ENCODE measurements at places on chromosomes 6 and 20. TPM values are rescaled to one million over a fixed set of nuclear protein-coding genes. Genes with fewer than 3 reads are reported as not detected.

The GSTA2 gene
- polyA plus RNA-seq = 0.15 TPM

The PLG gene
- polyA plus RNA-seq = 2.2 TPM

The HSPA12B gene
- polyA plus RNA-seq = 13.0 TPM

The MROH8 gene
- 6.9 TPM for polyA plus RNA-seq

The PRL gene
- polyA plus RNA-seq = not detected

The COL20A1 gene
- 0.65 TPM for polyA plus RNA-seq

DNA sequence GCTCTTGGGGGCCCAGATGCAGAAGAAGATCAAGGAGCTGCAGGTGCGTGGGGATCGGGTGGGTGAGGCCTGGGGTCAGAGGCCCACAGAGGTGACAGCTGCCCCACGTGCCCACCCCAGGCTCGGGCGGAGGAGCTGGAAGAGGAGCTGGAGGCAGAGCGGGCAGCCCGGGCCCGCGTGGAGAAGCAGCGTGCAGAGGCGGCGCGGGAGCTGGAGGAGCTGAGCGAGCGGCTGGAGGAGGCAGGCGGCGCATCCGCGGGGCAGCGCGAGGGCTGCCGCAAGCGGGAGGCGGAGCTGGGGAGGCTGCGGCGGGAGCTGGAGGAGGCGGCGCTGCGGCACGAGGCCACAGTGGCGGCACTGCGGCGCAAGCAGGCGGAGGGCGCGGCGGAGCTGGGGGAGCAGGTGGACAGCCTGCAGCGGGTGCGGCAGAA is 41.5 kb downstream of the MYH7B start:
- no peak for DNase-seq

DNA sequence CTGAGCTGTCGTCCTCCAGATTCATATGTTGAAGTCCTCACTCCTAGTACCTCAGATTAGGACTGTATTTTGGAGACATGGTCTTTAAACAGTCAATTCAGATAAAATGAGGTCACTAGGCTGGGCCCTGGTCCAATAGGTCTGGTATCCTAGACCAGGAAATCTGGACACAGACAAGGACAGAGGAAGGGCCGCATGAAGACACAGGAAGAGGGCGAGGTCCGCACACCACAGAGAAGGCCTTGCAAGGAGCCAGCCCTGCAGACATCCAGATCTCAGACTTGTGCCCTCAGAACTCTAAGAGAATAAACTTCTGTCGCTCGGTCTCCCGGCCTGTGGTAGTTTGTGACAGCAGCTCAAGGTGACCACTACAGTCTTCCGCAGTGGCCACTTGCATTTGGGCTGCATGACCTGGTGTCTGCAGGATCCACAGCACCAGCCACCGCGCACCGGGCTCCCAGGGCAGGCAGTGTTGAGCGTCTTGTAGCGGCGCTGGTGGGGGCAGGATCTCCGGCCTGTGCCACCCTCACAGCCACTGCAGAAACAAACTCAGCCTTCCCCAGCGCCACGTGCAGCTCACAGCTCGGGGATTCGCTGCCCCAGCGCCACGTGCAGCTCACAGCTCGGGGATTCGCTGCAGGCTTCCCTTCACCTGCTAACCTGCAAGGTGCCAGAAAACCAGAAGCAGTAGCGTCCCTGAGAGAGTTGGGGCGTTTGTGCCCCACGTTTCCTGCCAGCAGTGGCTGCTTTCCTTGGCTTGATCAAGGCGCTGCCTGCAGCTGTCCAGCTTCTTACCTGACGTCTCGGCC is 6.0 kb upstream of the RBM38 start:
- no peak for DNase-seq

DNA sequence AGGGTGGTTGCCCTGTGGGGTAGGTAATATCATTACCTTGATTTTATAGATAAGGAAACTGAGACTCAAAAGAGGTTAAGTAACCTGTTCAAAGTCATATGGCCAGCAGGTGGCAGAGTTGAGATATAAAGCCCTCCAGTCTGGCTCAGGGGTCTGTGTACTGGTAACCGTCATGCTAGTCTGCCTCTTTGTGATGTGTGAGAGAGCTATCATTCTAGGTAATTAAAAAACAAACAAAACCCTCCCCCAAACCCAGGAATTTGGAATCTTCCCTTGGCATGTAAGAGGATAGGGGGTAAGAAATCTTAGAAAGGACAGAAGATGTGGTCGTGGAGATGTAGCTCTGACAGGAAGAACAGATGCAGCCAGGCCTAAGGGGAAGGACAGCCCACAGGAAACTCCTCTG is 206.0 kb downstream of the CDC5L start:
- DNase-seq = no peak

- no peak for DNase-seq
Measured at GRCh38 chr6:54681267-54681666, 165.3 kb upstream of the FAM83B start.

- no peak for DNase-seq
Measured at GRCh38 chr20:1933465-1933870, 38.3 kb downstream of the SIRPA start.

DNA sequence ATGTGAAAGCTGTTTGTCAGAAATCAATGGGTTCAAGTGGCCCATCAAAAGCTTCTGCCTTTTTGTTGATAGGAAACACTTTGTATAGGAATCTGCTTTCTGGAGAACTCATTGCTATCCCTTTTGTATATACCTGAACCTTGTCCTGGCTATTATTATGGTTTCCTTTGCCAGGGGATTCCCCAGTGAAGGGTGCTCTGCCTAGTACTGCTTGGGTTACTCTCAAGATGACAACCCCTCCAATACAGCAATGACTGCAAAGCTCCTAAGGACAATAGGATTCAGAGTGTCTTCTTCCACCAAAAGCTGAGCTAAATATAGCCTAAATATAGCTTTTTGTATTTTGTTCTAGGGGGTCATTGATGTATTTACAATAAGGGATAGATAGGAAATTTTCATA is 54.0 kb upstream of the PTPRK start:
- no peak for DNase-seq

- no peak for DNase-seq
Measured at GRCh38 chr20:61850457-61850856, 215.2 kb downstream of the TAF4 start.

- DNase-seq = no peak
Measured at GRCh38 chr6:65964261-65964660, 257.2 kb upstream of the EYS start.

DNA sequence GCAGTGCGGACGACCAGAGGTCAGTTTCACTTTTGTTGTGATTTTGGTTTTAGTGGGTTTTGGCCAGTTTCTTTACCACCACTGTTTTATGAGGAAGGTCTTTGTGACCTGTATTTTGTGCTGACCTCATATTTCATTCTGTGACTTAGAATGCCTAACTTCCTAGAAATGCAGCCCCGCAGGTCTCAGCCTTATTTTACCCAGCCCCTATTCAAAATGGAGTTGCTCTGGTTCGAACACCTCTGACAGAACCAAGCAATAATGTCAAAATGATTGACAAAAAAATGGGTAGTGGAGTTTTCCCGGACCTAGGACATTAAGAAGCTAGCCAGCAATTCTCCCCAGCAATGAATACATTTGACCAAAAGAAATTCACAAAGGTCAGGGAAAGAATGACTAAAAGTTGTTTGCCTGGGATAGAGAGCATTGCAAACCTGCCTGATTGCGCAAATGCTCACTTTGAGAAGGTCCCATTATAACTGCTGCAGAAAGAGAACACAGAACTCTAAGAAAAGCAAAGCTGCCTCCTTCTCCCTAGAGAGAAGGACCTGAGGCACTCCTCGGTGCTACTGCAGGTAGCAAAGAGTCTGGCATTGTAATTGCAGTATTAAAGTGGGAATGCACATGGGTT is 288.8 kb downstream of the ADGB start:
- DNase-seq = no peak

- no peak for DNase-seq
Measured at GRCh38 chr6:1987640-1988039, 257.8 kb downstream of the GMDS start.

- DNase-seq = peak; percentile 48
Measured at GRCh38 chr20:13009682-13010406, 1.1 kb downstream of the SPTLC3 start.

GRCh38 chr6:123888771-123889513 is 85.3 kb downstream of the NKAIN2 start:
- DNase-seq = no peak

- no peak for DNase-seq
Measured at GRCh38 chr6:25612666-25613065, 39.3 kb upstream of the SCGN start.

- DNase-seq = peak; percentile 55
Measured at GRCh38 chr20:22684072-22684762, 99.8 kb upstream of the FOXA2 start.

- DNase-seq = no peak
Measured at GRCh38 chr6:56699066-56699654, 56.5 kb upstream of the DST start.

DNA sequence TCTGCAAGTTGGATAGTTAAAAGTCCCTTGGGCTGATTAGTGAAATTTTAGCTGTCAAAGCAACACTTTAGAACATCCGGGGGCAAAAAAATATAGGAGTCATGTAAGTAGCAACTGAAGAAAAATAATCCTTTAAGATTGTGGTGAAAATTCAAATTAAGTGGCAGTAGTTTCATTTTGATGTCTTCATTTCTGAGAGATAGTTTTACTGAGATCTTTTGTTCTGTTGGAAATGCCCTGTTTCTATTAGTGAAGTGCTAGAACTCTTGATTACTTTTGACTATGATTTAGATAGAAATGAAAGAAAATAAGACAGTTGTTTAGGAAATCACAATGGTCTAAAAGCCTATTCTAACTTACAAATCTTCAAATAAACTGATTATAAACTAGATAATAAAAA is 587.3 kb upstream of the MMS22L start:
- no peak for DNase-seq

GRCh38 chr6:129110690-129111343 is 227.9 kb downstream of the LAMA2 start:
- DNase-seq = no peak

GRCh38 chr6:83062225-83062624 is 3.4 kb downstream of the UBE3D start:
- DNase-seq = no peak

- DNase-seq = peak; percentile 29
Measured at GRCh38 chr6:146028252-146028795, 538 bp upstream of the GRM1 start.

- DNase-seq = no peak
Measured at GRCh38 chr20:13017883-13018535, 9.2 kb downstream of the SPTLC3 start.

GRCh38 chr20:11173916-11174315 is 500.1 kb upstream of the JAG1 start:
- no peak for DNase-seq

DNA sequence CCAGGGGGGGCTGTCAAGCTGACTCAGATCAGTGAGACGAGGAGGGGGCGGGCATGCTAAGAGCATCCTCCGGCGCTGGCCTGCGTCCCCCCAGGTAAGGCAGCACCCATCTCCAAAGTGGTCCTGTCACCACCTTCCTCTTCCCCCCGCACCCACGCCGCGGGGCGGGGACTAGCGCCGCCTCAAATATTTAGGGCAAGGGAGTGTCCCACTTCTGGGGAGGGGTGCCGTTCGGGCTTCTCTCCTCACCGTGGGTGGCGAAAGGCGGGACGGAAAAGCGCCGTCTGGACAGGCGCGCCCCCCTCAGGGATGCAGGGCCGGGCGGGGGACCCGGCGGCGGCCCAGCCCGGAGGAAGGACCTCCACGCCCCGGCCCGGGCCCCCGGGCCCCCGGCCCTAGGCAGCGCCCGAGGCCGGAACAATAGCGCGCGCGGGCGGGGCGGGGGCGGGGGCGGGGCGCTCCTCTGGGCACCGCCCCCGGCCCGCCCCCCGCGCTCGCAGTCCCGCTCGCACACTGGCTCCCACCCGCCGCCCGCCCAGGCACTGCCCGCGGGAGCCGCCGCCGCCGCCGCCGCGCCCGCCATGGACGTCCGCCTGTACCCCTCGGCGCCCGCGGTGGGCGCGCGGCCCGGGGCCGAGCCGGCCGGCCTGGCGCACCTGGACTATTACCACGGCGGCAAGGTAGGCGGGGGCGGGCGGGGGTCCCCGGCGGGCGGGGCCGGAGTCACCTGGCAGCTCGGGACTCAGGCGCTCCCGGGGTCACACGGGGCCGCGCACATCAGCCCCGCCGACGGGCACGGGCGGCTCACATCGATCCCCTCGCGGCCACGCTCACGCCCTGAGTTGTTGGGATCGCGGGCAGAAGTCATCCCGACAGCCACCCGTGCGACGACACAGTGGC is at the start of gene TOX2:
TOX2 (plus strand) TSS at position 542 of the 900 bp plus-strand sequence; CDS start at position 582, 40 bp downstream.
- DNase-seq = no peak

GRCh38 chr20:43681468-43681942 is 14.6 kb downstream of the MYBL2 start:
- no peak for DNase-seq

GRCh38 chr6:2589171-2589661 is 161.5 kb downstream of the MYLK4 start:
- DNase-seq = no peak
